ENCODE measurements at places on chromosomes 5 and 9.

DNA sequence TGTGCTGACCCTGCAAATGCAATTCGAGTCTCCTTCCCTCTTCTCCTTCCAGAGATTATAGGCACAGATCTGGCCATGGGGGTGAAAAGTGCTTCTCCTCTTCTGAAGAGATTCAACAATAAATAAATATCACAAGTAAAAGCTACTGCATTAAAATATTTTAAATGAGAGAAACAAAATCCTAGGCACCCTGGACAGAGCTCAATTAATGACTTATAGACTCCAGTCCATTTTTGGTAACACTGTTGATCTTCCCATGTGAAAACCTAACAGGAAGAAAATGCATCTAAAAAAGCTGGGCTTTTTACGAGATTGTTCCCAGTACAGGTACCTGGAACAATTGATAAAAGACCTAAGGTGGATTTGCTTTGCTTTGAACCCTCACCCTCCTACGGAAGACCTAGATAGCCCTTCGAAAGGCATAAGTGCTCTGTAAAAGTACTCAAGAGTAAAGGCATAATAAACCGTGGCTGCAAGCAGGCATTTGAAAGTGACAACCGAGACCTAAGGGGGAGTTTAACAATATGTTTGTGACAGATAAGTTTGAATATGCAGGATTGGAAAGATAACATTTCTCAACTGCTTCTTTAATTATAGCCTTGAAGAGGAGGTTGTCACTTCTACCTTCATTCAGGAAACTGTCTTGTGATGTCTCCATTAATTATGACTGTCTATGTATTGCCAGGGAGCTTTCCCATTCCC, 29.4 kb upstream of the MED10 start:
- no peak for DNase-seq

DNA sequence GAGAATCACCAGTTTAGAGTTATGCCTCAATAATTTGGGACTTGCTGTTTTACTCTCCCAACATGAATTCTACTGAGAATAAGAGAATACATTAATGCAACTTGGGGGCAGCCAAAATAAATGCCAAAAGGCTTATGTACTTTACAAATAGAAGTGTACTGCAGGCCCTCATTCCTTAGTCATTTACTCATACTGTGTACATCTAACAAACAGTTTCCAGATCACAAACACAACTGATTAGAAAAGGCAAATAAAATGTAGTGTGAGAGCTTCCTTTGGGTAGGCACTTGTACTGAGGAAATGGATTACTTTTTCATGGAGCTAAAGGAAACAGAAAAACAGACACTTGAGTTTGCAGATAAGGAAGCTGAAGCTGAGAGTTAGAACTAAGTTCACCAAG, 12.6 kb downstream of the ANKDD1B start:
- DNase-seq, result no peak

- DNase-seq, result no peak
These were observed 4.8 kb downstream of the NAIF1 start for GRCh38 chr9:128062279-128062678.

- no peak for DNase-seq
These were observed 66.9 kb upstream of the BASP1 start for GRCh38 chr5:17150531-17150930.

- no peak for DNase-seq
These were observed 120.9 kb downstream of the CDC42SE2 start for GRCh38 chr5:131384616-131385214.

GRCh38 chr5:156354571-156354970, 27.6 kb downstream of the SGCD start:
- DNase-seq, result no peak

DNA sequence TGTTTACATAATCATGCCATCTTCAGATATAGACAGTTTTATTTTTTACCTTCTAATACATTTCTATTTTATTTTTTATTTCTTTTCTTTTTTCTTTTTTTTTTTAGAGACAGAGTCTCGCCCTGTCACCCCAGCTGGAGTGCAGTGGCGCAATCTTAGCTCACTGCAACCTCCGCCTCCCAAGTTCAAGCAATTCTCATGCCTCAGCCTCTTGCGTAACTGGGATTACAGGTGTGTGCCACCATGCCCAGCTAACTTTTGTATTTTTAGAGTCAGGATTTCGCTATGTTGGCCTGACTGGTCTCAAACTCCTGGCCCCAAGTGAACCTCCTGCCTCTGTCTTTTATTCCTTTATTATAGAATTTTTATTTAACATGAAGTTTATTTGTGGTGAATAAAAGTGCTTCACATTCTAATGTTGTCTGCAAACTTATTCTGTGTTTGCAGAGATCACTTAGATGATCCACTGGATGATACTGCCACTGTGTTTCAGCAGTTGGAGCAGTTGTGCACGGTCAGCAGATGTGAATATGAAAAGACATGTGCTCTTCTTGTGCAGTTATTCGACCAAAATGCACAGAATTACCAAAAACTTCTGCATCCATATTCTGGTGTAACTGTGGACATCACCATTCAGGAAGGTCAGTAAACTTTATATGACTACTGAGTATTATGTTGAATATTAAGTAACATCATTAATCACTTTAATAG, 62.2 kb downstream of the RANBP17 start:
- no peak for DNase-seq

DNA sequence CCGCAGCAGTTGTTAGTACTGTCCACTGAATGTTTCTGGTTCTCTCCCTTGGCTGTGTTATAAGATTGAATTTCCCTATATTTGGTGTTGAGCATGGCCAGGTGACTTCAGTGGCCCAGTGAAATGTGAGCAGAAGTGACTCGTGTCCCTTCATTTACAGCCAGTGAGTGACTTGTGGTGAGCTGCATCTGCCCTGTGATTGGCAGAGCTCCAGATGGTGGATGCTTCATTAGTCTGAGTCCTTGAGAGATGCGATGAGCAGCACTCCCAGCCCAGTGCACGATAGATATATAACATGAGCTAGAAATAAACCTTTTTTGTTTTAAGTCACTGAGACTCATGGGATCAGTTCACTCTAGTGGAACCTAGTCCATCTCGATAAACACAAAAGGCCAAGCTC, 19.3 kb downstream of the PCSK5 start:
- DNase-seq, result no peak

- peak; percentile 49 for DNase-seq
These were observed 405.4 kb upstream of the ACTBL2 start for GRCh38 chr5:57887851-57888621.

DNA sequence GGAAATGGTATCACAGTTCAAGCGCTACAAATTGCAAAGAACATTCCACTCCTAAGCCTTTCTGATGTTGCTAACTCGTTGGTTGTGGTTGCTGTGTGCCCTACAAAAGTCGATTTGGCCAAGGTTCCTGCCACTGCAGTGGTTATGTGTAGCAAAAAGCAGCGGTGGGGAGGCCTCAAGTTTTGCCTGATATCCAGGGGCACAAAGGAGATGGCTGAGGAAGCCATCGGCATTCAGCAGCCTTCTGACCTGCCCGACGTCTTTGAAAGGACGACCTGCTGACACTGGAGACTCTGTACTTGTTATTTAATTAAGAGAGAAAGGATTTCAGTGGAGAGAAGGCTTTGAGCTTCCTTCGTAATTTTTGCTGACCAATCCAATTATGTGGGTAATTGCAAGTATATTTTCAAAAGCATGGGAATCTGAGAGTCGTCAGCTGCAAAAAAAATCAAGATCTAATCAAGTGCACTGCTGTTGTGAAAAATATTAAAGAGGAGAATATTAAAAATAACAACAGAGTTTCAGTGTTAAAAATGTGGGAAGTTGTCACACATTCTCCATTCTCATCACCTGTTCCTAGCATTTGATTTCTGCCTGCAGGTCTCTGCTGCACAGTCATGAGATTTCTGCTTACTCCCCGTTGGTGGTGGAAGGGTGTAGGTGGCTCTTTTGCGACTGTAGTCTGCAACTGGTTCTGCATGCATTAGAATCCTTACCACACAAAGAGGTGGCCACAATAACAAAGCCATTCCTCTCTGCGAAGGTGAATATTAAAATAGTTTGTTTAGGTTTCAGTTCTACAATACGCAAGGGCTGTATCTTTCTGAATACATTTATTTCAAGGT, 319.2 kb downstream of the IRX2 start:
- no peak for DNase-seq

GRCh38 chr5:34666392-34667080, 10.4 kb downstream of the RAI14 start:
- no peak for DNase-seq

DNA sequence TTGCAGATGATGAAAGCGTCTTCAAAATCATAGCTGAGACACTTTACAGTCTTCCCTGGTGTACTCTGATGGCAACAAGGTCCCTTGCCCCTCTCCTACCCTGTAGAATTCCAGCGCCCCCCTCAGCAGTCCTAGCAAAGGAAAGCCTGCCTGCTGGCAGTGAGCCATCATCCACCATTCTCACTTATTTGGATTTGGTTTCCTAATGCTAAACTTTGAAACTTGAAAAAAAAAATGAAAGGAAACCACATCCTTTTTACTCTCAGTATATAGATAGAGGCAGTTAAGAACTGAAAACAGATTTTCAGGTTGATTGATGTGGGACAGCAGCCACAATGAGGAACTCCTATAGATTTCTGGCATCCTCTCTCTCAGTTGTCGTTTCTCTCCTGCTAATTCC, at the start of gene GZMA:
TSS of gene GZMA (plus strand) at position 299 of the 400 bp plus-strand sequence. CDS start at position 336, 37 bp downstream.
- DNase-seq, result no peak

DNA sequence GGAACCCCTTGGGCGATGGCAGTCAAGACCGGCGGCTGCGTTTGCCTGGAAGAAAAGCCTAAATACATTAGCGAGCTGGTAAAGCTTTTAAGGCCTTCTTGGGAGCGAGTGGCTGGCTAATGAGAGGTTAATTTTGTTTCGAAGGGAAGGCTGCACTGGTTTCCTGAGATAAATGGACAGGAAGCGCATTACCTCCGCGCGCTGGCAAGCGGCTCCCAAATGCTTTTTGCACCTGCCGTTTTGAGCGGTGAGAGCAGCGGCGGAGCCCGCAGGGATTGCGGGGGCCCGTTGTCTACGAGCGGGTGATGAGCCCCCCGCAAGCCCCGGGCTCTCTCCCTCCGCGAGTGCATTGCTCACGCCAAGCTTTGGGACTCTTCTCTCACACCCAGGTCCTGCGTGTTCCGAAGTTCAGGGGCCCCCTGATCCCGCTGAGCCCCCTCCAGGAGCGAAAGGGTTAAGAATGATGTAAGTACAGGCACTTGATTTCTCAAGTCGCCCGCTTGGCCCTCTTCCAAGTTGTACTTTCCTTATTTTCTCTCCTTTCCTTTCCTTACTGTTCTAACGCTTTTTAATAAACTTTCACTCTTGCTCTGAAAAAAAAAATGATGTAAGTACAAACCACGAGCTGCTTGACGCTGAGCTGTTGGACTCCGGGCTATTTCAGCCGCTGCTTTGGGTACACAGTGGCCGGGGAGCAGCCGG, 3.1 kb upstream of the RGMB start:
- no peak for DNase-seq
